ENCODE measurements at places on chromosomes 1 and 21.

DNA sequence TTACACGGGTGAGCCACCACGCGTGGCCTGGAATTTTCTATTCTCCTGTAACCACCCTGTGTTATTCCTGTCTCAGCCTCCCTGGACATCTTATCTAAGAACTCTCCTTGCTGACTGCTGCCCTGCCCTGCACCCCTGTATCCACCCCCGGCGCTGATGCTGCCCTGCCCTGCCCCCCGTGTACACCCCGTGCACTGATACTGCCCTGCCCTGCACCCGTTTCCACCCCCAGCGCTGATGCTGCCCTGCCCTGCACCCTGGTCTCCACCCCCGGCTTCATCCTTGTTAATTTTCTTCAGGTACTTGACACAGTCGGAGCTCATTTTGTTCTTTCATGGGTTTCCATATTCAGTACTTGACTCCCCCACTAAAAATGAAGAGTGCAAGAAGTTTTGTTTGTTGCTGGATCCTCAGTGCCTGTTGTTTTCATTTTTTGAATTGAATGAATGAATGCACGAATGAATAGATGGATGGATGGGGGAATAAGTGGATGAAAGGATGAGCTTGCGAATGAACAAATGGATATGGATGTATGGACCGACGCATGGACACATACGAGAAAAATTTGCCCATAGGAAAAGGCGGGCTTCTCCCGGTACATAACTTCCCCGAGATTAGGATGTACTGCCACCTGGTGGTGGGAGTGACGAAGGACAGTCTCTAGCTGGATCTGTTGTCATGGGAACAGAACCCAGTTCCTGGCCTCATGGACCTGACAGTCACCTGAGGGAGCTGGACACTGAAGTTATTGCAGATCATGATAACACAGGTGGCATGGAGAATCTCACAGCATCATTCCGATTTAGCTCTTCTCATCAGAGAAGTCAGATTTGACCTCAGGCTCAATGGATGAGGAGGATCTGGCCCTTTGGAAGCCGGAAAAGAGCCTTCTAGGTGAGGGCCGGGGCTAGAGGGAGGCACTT, 14.9 kb downstream of the AADACL4 start:
- peak; percentile 42 for DNase-seq

GRCh38 chr1:162717548-162718184, 72.8 kb upstream of the HSD17B7 start:
- DNase-seq, result no peak

DNA sequence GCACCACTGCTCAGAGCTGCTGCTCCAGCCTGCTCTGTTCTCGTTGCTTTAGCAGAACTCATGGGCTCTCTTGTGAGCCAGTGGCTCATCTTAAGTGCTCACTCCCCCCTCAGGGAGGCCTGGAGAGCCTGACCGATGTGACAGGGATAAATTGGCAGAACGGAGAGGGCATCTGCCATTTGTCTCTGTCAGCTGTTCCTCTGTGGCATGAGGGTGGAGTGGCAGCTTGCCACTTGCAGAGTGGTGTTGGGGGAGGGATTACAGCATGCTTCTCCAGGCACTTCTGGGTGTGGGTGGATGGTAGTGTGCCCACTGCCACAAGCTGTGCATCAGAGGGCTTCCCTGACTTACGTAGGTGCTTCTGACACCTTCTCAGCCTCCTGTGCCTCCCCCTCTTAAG, 229.5 kb downstream of the PAPPA2 start:
- DNase-seq, result no peak

DNA sequence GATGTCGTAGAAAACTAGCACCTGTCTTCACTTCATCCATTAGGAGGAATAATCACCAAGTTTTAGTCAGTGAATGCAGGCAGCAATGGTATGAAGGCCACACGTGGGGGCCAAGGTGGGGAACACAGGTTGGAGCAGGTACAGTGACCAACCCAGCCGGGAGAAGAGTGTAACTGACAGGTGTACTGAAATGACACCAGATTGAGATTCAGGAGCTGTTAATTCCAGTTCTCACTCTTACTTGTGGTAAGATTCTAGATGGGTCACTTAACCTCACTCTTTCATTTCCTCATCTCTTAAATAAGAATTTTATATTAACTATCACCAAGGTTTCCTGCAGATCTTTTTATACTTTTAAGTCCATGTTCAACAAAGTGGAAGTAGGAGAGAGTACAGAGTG, 206.2 kb upstream of the PTBP2 start:
- DNase-seq, result no peak

DNA sequence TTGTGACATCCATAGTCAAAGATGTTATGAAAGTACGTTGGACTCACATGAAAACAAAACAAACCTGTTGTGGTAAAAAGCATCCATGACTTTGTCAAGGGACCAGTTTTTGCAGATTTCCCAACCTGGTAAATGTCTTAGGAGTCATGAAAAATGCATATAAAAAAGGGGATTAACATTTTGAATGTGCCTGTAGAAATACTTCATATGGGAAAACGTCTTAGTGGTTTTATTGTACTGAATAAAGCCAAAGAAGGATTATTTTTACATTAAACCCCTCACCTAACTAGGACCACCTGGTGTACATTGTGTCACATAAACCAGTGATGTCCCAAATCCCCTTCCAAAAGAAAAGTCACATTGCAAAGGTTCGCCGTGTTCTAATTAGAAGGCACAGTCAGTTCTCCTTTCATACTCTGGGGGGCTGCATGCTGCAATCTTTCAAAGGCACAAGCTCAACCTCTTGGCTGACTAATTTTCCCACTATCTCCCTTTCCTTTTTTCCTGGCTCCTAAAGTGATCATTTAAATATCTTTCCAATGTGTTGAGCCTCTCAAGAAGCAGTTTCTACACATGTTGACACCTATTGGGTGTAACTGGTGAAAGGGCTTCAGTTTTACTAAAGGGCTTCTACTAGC, 119.8 kb upstream of the SPAG17 start:
- DNase-seq, result no peak

GRCh38 chr1:227797625-227798024, 17.9 kb upstream of the PRSS38 start:
- DNase-seq, result no peak

GRCh38 chr1:190140644-190141043, 337.0 kb downstream of the BRINP3 start:
- no peak for DNase-seq

- DNase-seq, result no peak
Measured at GRCh38 chr1:95941121-95941798, 707.2 kb downstream of the RWDD3 start.

DNA sequence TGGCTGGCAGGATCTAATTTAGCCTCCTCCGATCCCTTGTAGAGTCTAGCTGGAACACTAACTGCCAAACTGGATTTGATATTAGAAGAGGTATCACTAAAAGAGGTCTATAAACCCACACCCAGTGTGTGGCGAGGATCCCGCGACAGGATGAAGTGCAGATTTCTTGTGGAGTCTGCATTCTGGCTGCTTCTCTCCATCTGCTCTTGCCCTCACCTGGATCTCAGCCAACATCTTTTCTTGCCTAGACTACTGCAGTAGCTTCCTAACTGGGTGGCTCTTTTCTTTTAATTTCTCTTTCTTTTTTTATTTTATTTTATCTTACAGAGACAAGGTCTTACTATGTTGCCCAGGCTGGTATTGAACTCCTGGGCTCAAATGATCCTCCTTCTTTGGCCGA, 48.9 kb upstream of the CAPZB start:
- no peak for DNase-seq

DNA sequence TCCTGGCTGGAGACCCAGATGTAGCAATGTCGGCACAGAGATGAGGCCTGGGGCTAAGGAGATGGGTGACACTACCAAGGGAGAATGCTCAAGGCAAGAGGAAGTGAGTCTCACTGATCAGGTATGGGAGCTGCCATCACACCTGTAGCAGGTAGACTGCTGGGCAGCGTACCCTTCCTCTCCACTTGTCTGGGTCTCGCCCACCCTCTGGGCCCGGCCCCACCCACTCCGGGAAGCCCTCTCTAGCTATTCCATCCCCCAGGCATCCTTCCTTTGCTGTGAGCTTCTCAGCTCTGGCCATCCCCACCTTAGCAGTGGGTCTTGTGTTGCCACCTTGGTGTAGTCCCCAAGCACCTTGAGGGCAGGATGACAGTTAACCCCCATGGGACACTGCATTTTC, 87.7 kb upstream of the EDN2 start:
- DNase-seq, result no peak

- no peak for DNase-seq
Measured at GRCh38 chr21:42133131-42133530, 62.0 kb downstream of the UMODL1 start.

GRCh38 chr1:10368194-10368593, 30.7 kb upstream of the PGD start:
- no peak for DNase-seq

GRCh38 chr1:27446496-27447020, 43.4 kb downstream of the WASF2 start:
- DNase-seq, result no peak

All from T-helper 2 cell (primary cell).